ENCODE measurements at places on chromosomes 2 and 18.

- peak; percentile 67 for DNase-seq
These were observed 3.1 kb upstream of the MATN3 start for GRCh38 chr2:20015482-20016083.

DNA sequence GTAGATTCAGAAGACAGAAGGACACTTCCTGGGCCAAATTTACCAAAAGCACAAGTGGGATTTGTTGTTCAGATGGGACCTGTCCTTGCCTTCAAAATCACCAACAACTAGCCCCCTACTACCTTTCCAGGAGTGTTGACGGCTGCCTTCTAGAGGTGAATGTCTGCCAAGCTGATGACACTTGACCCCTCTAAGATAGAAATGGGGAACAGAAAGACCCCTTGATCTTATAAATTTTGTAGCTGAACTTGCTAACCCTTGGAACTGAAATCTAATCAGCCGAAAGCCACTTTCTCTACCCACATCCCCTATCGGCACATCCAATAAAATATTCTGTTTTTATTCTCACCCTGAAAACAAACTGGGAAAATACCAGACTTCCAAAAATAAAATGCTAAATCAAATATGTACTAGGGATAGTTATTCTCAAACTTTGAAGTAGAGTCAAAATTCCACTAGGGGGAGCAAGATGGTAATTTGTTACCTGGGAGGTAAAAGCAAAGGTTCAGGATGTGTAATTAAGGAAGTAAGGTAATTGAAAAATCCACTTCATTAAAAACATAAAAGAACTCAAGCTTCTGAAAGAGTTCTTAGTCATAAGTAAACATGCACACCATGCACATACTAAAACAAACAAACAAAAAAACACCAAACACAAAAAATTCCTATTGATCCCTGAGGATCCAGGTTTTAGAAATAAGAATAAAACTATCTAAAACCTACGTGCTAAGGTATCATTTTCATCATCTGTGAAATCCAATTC lies 119.2 kb downstream of the ANKRD44 start:
- DNase-seq: peak; percentile 74

GRCh38 chr2:241070361-241070760 lies 31.7 kb downstream of the MTERF4 start:
- DNase-seq: no peak

GRCh38 chr18:57660961-57661360 lies 39.3 kb upstream of the NARS1 start:
- no peak for DNase-seq

DNA sequence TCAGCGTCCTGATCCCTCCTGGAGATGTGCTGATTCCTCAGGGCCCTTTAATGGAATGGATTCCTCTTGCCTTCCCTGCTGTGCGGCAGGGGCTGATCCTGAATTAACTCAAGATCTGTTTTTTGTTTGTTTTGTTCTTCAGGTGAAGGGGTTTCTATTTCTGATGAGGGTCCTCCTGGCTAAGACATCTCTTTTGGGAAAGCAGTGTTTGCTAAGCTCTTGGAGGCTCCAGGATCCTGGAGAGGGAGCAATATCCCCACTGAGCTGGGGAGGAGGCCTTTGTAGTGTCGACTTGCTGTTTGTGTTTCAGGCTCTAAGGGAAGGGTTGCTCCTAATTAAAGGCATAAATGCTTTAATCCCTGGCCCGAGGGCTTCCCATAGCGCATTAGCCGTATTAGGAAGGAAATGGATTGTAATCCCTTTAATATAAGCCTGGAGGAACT lies 65.3 kb upstream of the FOXI3 start:
- no peak for DNase-seq

DNA sequence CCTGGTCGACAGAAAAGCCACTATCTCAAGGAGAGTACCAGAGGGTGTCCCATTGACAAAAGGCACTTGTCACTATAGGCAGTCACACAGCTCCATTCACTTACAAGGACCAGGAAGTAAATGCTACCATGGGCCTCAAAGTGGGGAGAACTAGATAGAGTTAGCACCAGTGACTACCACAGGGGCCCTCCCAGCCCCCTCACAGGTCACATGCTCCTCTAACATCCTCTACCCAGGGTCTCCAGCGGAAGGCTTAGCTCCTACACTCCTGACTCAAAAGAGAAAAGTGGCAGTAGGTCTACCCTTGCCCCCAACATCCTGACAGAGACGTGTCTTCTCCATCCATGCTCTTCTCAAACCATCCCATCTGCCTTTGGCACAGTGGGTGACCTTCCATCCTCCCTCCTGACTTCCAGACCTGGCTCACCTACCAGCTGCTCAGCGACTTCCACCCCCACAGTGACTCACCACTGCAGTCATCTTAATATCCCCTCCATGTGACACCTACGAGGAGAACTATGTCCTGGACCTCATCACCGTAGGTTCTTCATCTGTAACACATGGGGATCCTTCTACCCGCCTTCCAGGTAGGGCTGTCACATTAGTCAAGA lies 5.6 kb upstream of the DNMT3A start:
- no peak for DNase-seq

DNA sequence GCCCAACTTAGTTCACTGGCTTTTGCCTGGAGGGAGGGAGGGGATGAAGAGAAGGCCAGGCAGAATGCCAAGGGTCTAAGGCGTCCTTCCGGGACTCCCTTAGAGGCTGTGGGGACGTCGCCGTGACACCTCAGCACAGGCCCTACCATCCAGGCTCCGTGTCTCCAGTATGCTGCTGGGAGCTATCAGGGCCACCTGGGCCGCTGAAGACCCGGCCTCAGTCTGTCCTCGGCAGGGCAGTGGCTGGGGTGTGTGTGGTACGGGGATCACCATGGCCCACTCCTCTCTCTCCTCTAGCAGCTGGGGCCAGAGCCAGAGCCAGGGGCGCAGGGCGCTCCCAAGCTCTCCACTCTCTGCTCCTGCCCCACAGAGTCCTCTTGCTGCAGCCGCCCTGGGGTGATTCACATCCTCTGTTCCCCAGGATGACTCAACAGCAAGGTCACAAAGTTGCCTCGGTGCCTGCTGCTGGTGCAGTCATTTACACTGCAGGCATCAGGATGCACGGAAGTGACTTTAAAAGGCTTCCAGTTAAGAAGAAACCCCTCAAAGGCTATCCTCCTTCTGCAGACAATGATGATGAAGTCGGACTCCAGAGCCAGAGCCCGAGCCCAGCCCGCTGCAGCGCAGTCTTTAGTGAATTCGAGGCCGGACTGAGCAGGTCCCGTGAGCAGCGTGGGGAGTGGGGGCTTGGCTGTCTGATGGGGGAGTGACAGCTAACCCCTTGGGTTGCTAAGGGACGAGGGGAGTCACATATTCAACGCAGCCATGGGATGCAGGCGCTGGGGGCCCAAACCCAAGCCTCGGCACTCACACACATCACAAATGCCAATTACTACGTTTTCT lies 31.9 kb downstream of the SNORC start:
- DNase-seq: no peak

- DNase-seq: no peak
These were observed 840.4 kb downstream of the CPS1 start for GRCh38 chr2:211396815-211397214.

DNA sequence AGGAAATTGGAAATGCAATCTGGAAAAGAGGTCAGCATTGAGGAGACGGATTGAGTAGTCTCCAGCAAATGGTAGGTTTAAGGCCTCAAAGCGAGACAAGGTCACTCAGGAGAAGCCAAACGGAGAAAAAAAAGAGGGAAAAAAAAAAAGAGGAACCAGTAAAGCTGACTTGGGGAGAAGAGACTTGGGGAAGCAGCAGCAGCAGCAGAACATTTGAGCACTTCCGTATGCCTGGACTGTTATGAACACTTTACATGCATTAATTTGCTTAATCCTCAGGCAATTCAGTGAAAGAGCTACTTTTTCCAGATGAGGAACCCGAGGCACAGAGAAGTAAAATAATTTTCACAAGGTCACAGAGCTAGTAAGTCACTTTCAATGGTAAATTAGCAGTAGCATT lies 81.3 kb downstream of the OSBPL6 start:
- peak; percentile 19 for DNase-seq

- DNase-seq: no peak
These were observed 138.7 kb upstream of the RBMS1 start for GRCh38 chr2:160632084-160632975.

- no peak for DNase-seq
These were observed 142.9 kb upstream of the SH3BP4 start for GRCh38 chr2:234808907-234809306.

DNA sequence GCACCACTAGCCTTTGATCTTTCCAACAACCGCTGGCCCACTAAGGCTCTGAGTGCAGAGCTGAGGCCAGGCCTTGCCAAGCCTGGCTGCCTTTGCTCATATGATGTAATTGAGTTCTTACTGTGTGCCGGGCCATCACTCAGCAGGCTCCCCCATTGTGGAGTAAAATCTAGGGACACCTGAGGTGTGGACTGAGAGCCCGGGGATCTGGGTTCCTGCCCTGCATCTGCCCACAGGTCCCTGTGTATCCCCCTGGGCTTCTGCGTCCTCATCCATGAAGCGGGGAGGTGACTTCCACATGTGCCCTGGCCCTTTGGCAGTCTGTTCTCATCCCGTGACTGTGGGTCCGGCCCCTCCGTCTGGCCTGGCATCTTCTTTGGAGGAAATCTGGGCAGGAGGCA lies 33.8 kb downstream of the GREB1 start:
- DNase-seq: no peak

DNA sequence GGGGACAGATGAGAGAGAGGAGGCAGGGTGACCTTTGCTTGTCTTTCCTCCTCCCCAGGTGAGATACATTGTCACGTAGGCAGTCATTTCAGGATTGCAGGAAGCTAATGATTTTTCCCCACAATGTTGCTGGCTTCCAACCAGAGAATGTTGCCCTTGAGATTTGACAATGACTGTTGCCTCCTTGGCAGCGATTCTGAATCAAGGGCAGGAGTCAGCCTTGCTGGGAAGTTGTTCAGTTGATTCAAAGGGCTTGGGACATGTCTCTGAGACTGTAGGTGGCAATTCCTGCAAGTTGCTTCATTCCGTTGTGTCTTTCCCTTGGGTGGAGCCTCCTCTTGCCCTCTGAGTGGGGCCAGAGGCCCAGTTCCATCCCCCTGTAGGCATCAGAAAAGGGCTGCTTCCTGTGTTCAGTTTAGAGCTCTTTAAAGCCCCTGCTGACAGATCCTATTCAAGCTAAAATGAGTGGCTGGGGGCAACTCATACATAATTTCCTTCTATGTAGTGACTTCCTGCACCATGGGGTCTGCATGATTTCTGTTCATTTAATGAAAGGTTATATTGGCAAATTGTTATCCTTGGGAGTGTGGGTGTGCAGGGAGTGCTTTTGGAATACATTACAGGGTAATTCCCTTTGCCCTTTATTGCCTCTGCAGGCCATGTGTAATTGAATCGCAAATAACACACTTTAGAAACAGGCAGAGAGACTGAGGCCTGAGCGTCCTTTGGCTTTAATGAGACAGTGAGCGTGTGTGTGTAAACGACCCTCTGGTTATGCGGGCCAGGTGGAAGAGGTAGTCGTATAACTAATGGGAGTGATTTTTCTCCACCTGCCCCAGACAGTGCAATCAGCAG lies 52.4 kb downstream of the GPR39 start:
- DNase-seq: no peak

DNA sequence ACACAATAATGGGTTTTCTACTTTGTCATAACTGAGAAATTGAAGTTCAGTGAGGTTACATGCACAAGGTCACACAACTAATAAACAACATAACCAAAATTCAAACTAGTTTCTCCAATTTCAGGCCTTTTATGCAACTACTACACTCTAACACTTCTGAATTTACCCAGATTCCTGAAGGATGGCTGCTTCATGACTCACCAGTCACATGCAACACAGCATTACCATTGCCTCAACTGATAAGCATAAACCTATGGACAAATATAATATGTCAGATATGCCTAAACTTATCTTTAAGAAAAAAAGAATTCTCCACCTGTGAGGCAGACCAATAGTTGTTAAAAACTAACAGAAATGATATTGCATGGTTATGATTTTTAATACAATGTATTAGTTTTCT lies 586.5 kb upstream of the SLC8A1 start:
- no peak for DNase-seq

DNA sequence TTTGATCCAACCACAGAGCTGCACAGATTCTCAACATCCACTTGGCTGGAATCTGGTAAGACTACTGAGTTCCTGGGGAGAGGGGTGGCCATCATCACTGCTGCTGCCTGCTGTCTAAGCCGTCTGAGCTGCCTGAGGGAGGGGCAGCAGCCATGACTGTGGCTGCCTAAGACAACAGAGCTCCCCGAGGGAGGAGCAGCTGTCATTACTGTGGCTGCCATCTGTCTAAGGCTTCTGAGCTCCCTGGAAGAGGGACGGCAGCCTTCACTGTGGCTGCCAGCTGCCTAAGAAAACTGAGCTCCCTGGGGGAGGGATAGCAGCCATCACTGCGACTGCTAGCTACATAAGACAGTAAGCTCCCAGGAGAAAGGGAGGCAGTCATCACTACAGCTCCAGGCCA lies 584.4 kb downstream of the NR4A2 start:
- no peak for DNase-seq

DNA sequence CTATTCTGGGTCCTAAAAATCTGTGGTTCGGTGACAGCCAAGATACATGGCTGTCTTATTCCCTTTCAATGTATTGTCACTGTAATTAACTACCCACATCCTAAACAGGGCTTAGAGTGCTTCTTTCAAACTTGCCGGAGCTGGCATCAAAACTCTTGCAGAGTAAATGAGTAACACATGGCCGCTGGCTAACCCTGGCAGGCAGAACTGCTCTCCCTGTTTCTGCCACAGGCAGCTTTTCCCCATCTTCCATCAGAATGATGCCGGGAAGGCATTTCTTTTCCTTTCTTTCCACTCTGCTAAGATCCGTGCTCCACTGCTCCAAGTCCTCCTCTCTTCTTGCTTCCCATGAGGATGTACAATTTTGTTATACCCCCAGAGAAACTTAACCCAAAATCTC lies 54.8 kb upstream of the PTPRM start:
- no peak for DNase-seq

DNA sequence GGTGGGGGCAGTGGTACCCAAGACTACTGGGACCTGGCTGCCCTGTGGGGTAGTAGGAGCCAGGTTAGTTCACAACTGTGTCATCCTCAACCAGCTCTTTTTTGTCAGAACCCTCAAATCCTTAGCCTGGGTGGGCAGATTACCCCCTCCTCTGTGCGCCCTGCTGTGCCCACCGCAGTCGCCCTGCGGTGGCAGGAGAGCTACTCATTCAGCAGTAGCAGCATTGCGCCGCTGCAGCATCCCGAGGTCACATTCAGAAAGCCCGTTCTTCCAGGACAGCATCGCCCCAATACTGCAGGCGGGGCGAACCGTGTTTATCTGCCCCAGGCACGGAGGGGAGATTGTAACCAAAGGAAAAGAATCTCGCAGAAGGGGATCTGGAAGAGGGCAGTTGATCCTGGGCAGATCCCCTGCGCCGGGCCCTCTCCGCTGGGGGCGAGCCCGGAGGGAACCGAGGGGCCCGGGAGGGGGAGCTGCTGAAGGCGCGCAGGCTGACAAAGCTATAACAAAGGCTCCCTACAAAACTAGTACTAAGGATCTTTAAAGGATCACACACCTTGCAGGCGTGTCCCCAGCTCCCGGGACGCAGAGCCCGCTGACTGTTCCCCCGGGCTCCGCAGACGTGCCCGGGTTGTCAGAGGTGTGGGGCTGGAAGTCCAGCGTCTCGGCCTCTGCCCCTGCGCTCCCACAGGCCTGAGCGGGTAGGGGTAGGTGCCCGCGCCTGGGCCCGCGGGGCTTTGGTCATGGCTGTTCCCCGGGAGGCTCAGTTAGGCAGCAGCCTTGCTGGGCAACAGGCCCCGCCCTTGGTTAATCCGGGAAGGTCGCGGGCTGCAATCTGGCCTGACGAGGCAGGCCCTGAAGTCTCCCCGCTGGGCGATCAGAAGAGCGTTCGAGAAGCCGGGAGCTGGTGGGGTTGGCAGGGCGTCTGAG lies 13.2 kb downstream of the POU3F3 start:
- DNase-seq: no peak

Data from hematopoietic multipotent progenitor cell treated with erythropoietin and hydrocortisone succinate and interleukin-3 and kit ligand, for 8 days (in vitro differentiated cells).